Stimulated activated CD4-positive, alpha-beta T cell treated with anti-CD3 and anti-CD28 coated beads, Interleukin-12 subunit alpha, Interleukin-12 subunit beta, amount 100 ng/mL, for 4 hours (primary cell): ENCODE measurements at places on chromosomes 5 and 9.

- no peak for DNase-seq
Observed at GRCh38 chr9:22382331-22382730, 64.3 kb upstream of the DMRTA1 start.

DNA sequence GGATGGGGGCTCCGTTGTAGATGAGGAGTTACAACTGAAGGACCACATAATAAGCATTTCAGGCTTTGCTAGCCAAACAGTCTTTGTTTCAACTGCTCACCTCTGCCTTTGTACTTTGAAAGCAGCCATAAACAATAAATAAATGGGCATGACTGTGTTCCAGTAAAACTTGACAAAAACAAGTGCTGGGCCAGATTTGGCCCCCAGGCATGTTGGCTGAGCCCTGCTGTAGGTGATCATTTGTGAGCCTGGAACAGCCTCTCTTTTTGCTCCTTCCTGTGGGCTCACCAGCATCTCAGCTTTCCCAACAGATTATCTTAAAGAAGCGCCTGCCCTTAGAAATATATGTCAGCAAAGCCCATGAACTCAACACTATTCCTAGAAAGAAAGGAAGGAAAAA, 149.4 kb downstream of the GOLPH3 start:
- no peak for DNase-seq

- DNase-seq = no peak
Observed at GRCh38 chr5:60677850-60678664, 21.9 kb downstream of the DEPDC1B start.

DNA sequence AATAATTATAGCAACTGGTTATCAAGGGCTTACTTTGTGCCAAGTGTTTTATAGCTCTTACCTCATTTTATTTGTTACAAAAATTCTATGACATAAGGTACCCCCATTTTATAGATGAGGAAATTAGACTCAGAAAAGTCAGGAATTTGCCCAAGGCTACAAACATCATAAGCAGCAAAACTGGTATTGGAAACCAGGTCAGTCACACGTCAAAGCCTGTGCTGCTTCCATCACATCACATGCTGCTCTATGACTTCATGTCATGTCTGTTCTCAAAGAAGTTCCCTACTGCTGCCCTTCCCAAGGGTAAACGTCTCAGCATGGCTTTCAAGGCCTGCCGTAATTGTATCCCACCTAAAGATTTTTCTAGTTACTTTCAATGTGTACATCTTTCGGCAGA, 6.9 kb upstream of the KIF2A start:
- no peak for DNase-seq

- DNase-seq = no peak
Observed at GRCh38 chr9:2096376-2096970, 81.3 kb downstream of the SMARCA2 start.

GRCh38 chr9:137227054-137227852, at the start of gene RNF224:
RNF224 (plus strand) TSS chr9:137227502; CDS start chr9:137228336, 834 bp downstream.
- peak; percentile 75 for DNase-seq

GRCh38 chr9:77885104-77885672, 146.4 kb downstream of the GNAQ start:
- DNase-seq = no peak

DNA sequence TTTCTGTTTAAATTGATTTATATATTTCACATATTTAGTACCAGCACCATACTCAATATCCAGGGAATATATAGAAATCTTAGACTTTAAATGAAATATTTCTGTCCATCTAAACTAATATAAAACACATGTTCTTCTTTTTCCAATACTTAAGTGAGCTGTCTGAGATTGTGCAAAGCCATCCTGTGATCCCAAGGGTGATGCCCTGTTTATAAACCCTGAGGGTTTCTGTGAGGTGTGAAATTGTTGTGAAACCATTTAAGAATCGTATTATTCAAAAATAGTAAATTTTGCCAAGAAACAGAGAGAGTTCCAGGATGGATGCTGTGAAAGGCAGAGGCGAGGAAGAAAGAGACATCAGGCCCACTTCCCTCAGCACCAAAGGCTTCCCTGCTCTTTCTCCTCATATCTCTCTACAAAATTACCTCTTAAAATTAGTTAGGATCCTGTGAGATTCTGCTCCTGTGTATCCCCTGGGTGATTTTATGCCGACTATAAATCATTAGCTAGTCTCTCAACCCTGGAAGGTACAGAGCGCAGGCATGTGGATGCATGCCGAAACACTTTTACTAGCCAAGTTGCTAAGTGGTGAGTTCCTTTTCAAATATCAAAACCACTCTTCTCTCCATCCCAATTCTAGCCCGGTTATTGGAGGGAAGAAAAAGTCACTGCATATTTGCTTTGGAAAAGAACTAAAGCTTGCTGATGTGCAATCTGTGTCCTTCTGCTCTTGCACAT, 183.0 kb downstream of the GLIS3 start:
- DNase-seq = no peak

GRCh38 chr5:89011778-89012711, 129.1 kb upstream of the MEF2C start:
- DNase-seq = no peak

DNA sequence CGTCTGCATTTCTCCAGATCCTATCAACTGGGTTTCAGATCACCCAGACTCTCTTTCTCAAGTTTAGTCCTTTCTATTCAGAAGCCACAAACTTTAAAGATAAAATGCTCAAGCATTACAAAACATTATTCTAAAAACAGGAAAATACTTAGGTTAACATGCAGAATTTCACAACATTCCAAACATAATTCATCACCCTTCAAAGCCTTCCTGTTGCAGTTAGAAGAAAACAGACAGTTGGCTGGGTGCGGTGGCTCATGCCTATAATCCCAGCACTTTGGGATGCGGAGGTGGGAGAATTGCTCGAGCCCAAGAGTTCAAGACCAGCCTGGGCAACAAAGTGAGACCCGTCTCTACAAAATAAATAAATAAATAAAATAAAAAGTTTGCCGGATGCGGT, 7.7 kb upstream of the OCLN start:
- no peak for DNase-seq

DNA sequence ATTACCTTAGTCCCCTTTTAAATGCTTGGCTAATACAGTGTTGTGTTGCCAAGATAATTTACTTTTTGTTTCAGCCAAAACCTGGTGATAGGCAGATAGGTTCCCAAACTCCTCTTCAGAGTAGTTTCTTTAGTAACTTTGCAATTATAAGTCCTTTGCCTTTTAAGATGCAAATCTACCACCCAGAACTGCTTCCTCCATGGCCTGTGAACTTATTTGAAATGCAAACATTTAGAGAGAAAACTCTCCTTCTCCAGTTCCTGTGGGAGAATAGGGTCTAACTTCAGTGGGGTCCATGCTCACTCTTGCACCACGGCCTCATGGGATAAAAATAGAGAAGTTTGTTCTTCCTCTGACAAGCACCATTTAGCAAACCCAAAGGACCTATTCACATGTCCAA, 1955.4 kb upstream of the CDH6 start:
- no peak for DNase-seq

DNA sequence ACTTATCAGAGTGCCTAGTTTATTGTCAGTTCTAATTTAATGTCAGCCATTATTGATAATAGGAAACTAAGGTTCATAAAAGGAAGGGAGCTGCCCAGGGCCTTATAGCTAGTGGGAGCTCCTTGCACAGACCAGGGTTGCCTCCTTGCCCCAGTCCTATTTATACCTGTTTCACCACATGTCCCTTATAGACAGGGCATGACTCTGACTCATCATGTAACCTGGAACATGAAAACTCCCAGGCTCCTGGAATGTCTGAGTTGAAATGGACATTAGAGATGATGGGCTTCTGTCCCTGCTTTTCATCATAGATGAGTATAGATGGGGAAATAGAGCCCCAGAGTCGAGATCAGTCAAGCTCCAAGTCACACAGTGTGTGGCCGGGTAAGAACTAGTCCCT, 21.1 kb downstream of the FAT2 start:
- no peak for DNase-seq

DNA sequence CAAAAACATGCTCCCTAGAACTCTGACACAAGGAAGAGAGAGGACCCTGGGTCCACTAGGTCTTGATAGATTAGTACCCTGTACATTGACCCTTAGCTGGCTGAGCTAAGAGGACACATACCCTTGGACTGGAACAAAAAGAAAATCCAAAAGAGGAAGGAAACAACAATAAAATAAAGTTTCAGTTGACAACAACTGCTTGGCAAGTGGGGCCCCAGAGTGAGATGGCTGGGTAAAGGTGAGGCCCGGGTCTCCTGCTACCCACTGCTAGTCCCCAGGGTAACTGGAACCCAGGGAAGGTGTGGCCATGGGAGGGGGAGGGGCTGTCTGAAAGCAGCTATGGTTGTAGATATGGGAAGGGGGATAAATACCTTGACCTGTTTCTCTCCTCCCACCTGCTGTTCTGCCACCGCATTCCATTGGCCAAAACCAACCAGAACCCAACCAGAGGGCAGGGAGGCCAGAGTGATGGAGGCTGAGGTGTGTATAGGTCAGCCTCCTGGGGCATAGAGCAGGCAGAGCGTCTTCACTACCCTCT, 11.7 kb downstream of the TAL2 start:
- DNase-seq = no peak

GRCh38 chr9:33225319-33226147, 14.4 kb upstream of the SPINK4 start:
- peak; percentile 60 for DNase-seq

- DNase-seq = peak; percentile 7
Observed at GRCh38 chr5:56264417-56265025, 31.4 kb upstream of the ANKRD55 start.

GRCh38 chr5:42908086-42908485, 96.4 kb upstream of the SELENOP start:
- no peak for DNase-seq

- no peak for DNase-seq
Observed at GRCh38 chr9:34087370-34087769, 38.7 kb upstream of the UBAP2 start.

- no peak for DNase-seq
Observed at GRCh38 chr5:9437741-9438240, 108.1 kb downstream of the SEMA5A start.

GRCh38 chr9:20207176-20207575, 415.1 kb downstream of the MLLT3 start:
- no peak for DNase-seq

GRCh38 chr5:178573216-178573615, 17.0 kb downstream of the COL23A1 start:
- DNase-seq = no peak

DNA sequence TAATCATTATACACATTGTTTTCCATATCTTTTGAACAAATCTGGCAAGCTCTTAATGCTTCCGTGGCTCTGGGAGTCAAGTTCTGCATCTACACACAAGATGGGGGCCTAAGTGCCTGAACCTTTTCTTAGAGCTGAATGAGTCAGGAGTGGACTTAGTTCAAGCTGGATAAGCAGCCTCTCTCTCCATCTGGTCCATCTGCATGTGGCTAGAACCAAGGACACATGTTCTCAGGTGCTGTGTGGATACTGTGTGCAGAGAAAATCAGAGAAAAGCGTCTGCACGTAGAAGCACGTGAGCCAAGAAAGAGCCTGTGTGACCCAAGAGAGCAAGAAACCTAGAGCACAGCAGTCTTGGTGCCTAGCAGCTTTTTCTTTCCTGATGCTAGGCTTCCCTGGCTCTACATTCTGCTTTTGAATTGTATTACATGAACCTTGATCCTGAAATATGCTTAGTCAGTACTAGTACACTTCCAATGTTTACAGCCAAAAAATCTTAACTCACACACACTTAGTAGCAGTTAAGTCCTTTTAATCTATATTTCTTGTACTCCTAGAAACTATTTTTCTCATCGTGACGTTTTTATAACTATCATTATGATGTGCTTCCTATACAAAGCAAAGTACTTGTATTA, 1798.9 kb downstream of the MAT2B start:
- DNase-seq = no peak

GRCh38 chr5:122089096-122090013, 11.3 kb upstream of the LOX start:
- no peak for DNase-seq

- no peak for DNase-seq
Observed at GRCh38 chr9:89622933-89623861, 18.4 kb downstream of the GADD45G start.

- no peak for DNase-seq
Observed at GRCh38 chr9:37587521-37587920, 4.9 kb downstream of the TOMM5 start.

DNA sequence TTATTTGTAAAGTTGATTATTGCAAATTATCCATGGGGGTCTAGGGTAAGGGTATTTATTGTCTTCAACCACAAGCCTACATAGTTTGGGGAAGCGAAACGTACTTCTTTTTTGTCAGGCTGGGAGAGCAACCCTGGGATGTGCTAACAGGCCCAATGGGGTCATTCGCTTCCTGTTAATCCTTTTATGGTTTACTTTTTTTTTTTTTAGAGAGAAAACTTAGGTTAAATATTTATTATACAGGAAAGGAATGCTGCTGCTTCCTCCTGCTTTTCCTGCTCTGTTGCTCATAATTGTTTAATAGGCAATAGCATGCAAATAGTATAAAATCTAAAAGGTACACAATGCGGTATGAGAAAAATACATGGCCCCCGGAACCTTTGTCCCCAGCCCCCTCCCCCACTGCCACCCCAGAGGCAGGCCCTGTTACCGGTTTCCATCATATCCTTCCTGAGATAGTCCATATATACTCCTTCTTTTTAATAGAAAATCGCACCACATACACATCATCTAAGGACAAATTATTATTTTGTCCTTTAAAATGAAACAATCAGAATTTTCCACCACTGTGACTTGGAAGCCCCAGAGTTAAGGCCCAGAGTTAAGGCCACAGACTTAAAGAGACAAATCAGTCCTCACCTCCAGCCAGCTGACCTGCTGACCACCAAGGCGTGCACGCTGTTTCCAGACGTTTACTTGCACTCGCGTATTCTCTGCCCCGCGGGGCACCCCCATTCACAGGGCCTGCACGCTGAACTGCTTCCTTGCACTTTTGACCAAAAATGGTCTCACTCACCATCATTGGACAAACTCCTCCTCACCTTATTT, 83.9 kb downstream of the NDFIP1 start:
- DNase-seq = no peak

DNA sequence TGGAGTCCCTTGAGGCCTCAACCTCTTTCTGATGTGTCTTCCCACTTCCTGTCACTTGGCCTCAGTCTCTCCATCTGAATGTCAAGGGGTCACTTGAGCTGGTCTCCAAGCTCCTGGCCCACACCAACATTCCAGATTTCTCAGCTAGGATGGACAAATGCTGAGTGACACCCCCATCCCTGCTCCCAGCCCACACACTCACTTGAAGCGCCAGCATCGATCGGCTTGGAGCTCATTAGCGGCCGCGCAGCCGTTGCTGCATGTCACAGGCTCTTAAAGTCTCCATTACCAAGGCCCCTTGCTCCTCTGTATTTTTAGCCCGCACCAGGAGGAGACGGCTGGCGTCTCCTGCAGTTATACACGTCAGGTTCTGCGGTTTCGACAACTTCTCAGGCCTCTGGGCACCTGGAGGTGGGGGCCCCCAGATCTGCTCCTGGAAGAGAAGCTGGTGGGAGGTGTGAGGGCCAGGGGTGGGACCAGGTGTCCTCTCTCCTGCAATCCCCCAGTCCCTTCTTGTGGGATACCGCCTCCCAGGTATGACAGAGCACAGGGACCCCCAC, 33.4 kb upstream of the ARAP3 start:
- DNase-seq = no peak
